ENCODE measurements at places on chromosomes 6 and 20. TPM values are rescaled to one million over a fixed set of nuclear protein-coding genes. Genes with fewer than 3 reads are reported as not detected.
A peak's percentile ranks its signal among the peaks of the same experiment; 100 is the strongest.

GRCh38 chr6:54140811-54141210, 29.6 kb downstream of the MLIP start:
- DNase-seq, result no peak
- no peaks in the 10 kb centered on the region for H3K36me3 ChIP-seq
- no peak overlapping the region for H3K27ac ChIP-seq
- no peak overlapping the region for H3K4me3 ChIP-seq
- H3K4me1 ChIP-seq, result no peaks in the 10 kb centered on the region

DNA sequence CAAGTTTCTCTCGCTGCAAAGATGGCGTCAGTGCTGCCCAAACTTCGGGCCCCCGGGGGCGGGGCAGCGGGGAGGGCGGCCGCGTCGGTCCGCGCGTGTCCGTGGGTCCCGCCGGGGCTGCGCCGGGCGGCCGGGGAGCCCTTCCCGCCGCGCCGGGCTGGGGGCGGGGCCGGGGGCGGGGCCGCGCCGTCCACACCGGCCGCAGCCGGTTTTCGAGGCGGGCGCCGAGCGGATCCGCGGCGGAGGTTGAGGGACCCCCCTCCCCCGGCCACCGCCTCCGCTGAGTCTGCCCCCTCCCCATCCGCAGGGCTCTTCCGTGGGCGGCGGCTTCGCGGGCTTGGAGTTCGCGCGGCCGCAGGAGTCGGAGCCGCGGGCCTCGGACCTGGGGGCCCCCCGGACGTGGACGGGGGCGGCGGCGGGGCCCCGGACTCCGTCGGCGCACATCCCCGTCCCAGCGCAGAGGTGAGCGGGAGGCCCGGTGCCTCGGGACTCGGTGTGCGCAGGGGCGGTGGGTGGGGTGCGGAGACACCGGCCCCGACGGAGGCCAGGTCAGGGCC, 572 bp downstream of the SLC2A4RG start:
- H3K27ac ChIP-seq, result no peak overlapping the region
- DNase-seq, result peak; percentile 51
- no peak overlapping the region for H3K4me3 ChIP-seq
- peaks cover 1% of the 10 kb centered on the region for H3K36me3 ChIP-seq
- H3K4me1 ChIP-seq, result peaks cover 16% of the 10 kb centered on the region
- H3K27me3 ChIP-seq, result no peaks in the 10 kb centered on the region

- peaks cover 44% of the 10 kb centered on the region for H3K27me3 ChIP-seq
- H3K27ac ChIP-seq, result no peak overlapping the region
- no peak overlapping the region for H3K4me3 ChIP-seq
These were observed 2.7 kb upstream of the MYT1 start for GRCh38 chr20:64161356-64162238.

EDN1 gene
- total RNA-seq, result 0.28 TPM

- no peaks in the 10 kb centered on the region for H3K4me1 ChIP-seq
- no peaks in the 10 kb centered on the region for H3K27me3 ChIP-seq
- no peak for DNase-seq
- peaks cover 3% of the 10 kb centered on the region for H3K36me3 ChIP-seq
These were observed 134.7 kb downstream of the PACRG start for GRCh38 chr6:162862462-162862861.

- no peak for DNase-seq
- no peaks in the 10 kb centered on the region for H3K36me3 ChIP-seq
These were observed 42.4 kb upstream of the EYA4 start for GRCh38 chr6:133198725-133199124.

- H3K27me3 ChIP-seq, result peaks cover 59% of the 10 kb centered on the region
- no peak overlapping the region for H3K4me3 ChIP-seq
- DNase-seq, result no peak
- H3K4me1 ChIP-seq, result peaks cover 13% of the 10 kb centered on the region
- no peak overlapping the region for H3K27ac ChIP-seq
- H3K36me3 ChIP-seq, result peaks cover 2% of the 10 kb centered on the region
These were observed 4.2 kb downstream of the BEND6 start for GRCh38 chr6:56959094-56959493.

SRMS gene
- total RNA-seq, result not detected

DNA sequence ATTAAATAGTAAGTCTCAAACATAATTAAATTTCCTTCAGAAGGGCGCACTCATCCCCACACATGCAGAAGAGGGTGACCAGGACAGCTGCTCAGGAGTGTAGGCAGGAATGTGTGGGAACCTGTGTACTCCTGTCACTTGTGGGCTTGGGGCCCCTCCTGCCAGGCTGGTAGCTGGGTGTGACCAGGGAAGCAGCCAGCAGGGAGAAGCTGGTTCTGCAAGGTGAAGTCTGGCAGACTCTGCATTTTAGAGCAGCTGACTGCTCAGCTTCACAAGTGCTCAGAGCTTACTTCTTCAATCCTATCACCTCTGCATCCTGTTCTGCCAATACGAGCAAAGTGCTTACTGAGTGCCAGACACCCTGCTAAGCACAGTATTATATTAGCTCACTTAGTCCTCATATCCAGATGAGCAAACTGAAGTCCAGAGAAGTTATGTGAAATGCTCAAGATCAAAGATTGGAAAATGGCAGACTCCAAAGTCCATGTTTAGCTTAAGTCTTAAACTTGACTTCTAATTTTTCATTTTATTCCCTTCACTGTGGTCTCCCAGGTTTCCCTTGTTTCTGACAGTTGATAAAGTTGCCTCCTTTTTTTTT, 27.9 kb downstream of the ELMO2 start:
- DNase-seq, result no peak
- H3K36me3 ChIP-seq, result peaks cover 19% of the 10 kb centered on the region
- H3K4me1 ChIP-seq, result no peaks in the 10 kb centered on the region
- H3K4me3 ChIP-seq, result no peak overlapping the region

DNA sequence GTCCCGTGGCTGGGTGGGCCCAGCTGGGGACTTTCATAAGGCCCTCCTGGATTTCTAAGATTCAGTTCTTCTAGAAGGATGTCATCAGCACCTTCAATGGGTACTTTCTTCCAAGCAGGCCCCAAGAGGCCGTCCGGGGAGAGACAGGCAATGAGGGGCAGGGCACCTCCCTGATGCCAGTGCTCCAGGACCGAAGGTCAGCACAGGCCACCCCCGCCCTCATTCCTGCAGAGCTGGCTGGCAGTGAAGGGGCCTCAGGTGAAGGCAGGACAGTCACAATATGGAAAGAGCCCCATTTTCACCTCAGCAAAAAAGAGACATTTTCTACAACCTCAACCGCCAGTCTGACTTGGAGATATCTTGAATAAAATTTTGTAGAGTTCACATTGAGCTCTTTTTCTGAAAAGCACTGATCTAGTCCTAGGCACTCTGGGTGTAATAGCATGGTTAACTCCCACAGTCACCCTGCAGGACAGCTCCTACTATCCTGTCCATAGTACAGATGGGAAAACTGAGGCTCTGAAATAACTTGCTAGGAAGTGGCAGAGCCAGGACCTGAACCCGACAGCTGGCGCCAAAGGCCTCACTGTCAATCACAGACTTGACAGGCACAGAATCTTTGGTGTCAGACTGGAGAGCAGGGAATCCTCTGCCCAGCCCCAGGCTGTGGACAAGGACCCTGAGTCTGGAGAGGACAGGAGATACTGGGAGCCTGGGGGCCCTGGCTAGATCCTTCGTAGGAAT, 50.3 kb downstream of the RRBP1 start:
- no peak overlapping the region for H3K4me3 ChIP-seq
- no peak for DNase-seq
- no peaks in the 10 kb centered on the region for H3K27me3 ChIP-seq
- H3K4me1 ChIP-seq, result no peaks in the 10 kb centered on the region
- no peaks in the 10 kb centered on the region for H3K36me3 ChIP-seq

DNA sequence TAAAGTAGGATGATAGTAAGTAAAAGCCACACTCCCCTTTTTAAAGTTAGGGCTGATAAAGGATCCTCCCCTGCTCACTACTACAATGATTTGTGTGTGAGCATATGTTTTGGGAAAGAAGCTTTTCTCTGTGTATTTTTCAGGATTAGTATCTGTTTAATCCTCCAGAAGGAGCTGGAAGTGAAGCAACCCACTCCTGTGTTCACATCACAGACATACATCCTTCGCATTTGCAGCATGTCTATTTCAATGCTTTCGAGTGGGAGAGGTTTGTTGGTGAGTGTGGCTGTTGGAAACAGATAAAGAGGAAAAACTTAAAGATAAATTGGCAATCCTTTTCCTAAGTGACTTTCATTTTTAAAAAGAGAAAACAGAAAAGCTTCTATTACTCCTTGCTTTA, 31.6 kb upstream of the RGS17 start:
- H3K4me3 ChIP-seq, result no peak overlapping the region
- no peak overlapping the region for H3K27ac ChIP-seq
- DNase-seq, result no peak
- no peaks in the 10 kb centered on the region for H3K27me3 ChIP-seq
- H3K4me1 ChIP-seq, result no peaks in the 10 kb centered on the region

FAM83C gene
- not detected for total RNA-seq

DNA sequence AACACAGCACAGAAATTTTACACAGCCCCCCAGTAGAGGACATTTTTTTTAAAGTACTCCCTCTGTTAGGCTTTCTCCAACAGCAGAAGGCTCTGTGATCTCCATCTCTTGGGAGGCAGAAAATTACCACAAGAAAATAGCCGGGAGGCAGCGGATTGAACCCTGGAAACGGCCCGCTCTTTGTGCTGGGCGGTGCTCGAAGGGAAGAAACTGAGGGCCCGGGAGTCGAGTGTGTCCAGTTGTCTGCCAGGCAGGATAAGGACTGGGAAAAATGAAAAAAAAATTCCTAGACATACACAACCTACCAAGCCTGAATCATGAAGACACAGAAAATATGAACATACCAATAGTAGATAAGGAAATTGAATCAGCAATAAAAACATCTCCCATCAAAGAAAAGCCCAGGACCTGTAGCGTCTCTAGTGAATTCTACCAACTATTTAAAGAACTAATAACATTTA, 31.5 kb downstream of the POM121L2 start:
- DNase-seq, result no peak
- peaks cover 88% of the 10 kb centered on the region for H3K27me3 ChIP-seq
- peak overlapping the region; percentile 85 for H3K4me3 ChIP-seq
- H3K27ac ChIP-seq, result peak overlapping the region; percentile 85
- peaks cover 22% of the 10 kb centered on the region for H3K36me3 ChIP-seq
- H3K4me1 ChIP-seq, result peaks cover 16% of the 10 kb centered on the region

- peak overlapping the region; percentile 97 for H3K27ac ChIP-seq
- peak; percentile 7 for DNase-seq
- H3K27me3 ChIP-seq, result no peaks in the 10 kb centered on the region
- peaks cover 12% of the 10 kb centered on the region for H3K4me1 ChIP-seq
- H3K36me3 ChIP-seq, result no peaks in the 10 kb centered on the region
- H3K4me3 ChIP-seq, result peak overlapping the region; percentile 100
These were observed 931 bp downstream of the UFL1 start for GRCh38 chr6:96522465-96523009.
